ENCODE measurements at places on chromosomes 12 and 14.
A peak's percentile ranks its signal among the peaks of the same experiment; 100 is the strongest.

DNA sequence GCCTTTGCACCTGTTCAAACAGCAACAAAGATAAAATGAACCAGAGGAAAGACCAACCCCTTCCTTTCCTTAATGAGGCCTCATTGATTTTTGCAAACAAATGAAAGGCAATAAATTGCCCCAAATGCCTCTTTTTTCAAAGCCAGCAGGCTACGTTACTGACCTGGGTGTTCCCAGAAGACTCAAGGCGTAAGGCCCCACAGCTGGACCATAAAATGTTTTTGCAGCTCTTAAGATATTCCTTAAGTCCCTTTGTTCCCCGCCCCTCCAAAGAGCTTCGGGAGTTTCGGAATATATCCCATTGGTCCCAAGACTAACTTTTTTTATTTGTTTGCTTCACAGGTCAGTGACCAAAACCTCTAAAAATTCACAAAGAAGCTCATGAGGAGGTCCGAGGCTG lies 462.9 kb upstream of the PRICKLE1 start:
- DNase-seq, result no peak

DNA sequence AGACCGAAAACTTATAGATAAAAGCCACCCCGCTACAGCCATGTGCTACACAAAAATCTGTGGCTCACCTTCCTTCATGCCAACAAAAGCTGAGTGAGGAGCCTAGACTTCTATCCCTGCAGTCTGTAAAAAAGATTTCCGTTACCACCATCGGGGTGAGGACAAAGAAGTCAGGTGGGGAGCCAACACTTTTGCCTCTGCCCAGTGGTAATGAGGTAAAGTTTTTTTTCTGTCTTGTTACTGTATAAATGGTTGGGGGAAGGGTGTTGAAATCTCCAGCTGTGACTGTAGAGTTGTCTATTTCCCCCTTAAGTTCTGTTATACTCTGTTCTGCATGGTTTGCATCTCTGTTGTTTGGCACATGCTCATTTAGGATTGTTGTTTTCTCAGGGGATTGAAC lies 707.8 kb downstream of the FLRT2 start:
- DNase-seq, result no peak

- no peak for DNase-seq
Observed at GRCh38 chr14:98721061-98721460, 550.9 kb downstream of the BCL11B start.

DNA sequence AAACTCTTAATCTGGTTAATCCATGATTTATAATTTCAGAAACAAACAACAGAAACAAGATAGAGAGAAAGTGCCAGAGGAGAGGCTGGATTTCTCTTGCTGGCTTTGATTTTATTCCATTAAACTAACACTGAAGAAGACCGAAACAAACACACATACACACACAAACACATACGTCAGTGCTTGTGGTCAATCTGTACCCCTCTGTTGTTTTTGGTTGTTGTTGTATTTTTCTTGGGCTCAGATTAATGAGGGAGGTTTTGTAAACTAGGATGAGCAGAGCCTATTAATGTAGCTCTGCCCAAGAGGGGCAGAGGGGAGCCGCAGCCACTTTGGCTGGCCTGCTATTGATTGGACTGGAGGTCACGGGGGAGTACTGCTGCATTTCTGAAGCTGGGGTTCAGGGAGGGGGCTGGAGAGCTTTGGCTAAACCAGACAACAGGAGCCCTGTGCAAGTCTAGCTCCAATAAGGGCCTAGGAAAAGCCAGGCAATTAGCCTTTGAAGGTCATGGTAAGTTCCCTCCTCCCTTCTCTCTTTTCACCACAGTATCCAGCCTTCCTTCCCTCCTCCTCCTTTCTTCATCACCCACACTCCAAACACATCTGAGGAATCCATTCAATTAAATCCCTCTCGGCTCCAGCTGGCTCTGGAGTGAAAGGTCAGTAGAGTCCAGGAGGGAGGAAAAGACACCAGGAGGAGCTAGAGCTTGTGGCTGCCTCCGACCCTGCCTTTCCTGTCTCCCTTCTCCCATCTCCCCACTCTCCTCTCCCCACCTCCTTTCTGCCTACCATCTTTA lies 344.1 kb upstream of the LMO3 start:
- DNase-seq, result no peak

DNA sequence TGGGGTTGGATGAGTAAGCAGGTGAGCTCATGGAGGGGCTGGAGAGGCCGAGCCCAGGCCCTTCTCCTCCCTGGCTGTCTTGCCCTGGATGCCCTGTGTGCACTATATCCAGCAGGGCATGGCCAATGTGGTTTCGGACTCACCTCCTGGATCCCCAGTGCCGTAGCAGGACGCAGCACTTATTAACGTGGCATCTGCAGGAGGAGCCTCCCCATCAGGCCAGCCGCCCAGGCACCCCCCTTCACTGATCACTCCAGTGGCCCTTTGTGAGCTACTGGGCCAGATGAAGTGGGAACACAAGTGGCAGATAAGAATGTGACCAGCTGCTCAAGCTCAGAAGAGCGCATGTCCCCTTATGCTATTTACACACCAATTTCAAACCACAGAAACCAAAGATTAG lies 43.1 kb upstream of the DICER1 start:
- no peak for DNase-seq

DNA sequence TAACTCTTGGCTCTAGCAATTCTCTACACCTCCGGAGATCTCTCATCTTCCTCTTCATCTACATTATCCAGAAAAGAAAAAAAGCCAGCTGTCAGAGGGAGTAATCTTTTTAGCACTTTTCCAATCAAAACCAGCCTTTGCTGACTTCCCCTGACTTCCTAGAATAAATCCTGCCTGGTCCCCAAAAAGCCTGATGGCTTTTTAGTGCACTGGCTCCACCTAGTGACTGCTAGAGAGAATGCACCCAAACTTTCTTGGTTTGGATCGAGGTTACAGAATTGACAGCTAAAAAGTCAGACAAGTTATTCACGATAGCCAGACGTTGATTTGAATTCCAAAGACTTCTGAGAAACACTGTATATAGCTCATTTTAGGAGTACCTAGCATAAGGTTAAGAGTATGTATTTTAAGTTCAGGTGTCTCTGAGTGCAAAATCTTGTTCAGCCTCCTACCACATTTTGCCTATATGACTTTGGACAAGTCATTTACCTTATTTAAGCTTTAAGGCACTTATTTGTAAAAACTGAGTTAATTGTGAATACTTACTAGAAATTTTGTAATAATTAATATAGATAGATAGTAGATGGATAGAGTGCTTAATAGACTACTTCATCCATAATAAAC lies 185.7 kb upstream of the GRIN2B start:
- peak; percentile 43 for DNase-seq

GRCh38 chr14:69543341-69544115 lies 31.1 kb downstream of the CCDC177 start:
- peak; percentile 90 for DNase-seq

DNA sequence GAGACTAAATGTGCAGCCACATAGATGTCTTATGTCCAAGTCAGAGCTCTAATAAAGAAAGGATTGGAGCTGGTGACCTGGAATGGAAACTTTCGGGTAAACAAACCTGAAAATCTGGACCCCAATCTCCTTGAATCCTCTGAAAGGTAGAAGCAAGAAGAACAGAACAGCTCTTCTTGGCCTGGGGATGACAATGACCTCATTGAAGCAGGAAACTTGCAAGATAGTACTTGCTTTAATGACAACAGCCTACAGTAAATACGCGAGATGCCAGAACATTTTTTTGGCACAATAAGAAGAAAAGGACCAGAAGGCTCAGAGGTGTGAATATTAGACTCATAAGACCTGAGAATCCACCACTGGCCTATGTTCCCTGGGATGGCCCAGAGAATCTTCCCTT lies 4.1 kb upstream of the PRIMA1 start:
- no peak for DNase-seq

GRCh38 chr12:116277467-116278278 lies at the start of gene MED13L:
TSS of gene MED13L (minus strand) at chr12:116277693. CDS start at chr12:116277131, 562 bp downstream.
- DNase-seq, result peak; percentile 90

DNA sequence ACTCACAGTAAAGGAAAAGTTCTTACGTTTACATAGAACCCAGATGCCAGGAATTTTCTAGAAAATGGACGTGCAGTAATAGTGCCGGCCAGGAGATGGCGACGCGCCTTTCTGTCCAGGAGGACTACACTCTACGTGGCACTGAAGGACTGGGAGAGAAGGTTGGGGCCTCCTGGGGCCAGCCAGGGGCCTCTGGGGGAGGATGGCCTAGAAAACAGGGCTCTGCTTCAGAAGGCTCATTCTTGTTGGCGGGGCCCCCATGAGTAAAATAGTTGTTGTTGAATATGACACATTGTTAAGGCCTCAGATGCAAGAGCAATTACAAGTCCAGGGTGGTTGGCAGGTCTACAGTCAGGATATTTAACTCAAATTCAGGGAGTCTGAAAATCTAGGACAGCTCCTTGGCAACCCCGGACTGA lies 120.1 kb upstream of the MAX start:
- DNase-seq, result peak; percentile 75

- DNase-seq, result no peak
Observed at GRCh38 chr12:94033784-94034183, 114.6 kb upstream of the PLXNC1 start.

DNA sequence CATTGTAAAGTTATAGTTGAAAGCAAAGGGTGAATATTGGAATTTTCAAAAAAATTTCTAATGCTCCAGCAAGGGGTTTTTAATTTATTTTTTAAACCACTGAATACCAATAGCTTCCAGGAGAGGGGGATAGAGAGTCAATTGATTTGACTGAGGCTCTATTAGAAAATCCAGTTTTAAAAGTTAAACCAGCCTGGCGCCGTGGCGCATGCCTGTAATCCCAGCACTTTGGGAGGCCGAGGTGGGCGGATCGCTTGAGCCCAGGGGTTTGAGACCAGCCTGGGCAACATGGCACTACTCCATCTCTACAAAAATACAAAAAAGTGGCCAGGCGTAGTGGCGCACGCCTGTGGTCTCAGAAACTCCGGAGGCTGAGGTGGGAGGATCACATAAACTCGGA lies 150.1 kb downstream of the SLC38A4 start:
- peak; percentile 48 for DNase-seq

- peak; percentile 79 for DNase-seq
Observed at GRCh38 chr12:69966409-69966808, 141.4 kb downstream of the MYRFL start.

DNA sequence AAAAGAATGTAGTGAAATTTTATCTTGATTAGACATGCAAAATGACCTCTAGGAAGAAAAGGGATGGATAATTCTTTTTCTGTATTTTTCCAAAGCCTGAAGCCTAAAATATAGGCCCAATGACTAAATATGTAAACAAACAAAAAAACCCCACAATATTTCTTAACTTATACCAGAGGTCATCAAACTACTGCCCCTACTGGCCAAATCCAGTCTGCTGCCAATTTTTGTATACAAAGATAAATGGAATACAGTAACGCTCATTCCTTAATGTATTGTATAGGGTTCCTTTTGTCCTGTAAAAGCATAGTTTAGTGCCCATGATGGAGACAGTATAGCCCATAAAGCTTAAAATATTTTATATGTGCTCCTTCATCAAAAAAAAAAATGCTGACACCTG lies 145.7 kb upstream of the ALG10 start:
- no peak for DNase-seq

DNA sequence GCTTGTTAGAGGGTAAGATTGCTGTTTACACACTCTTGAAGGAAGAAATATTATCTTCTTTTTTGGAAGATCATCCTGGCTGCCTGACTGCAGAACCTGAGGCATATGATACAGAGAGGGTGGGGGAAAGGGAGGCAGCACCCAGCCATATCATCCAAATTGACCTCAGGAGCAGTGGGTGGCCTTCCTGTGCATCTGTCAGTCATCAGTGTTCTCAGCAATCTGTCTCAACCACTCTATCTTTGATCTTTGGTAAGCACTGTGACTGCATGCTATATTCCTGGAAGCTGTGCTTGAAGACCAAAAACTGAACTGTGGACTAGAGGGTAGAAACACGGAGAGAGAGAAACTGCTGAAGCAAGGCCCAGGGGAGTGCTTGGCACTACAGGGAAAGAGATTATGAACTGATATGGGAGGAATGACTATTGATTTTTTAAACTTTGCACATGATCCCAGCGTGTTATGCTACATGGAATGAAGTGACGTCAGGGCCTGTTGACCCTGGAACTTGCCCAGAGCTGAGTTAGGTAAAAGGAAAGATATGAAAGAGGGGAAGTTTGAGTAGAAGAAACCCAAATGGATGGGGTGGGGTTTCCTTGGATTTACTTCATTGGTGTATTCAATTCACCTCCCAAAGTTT lies 171.5 kb downstream of the ASCL1 start:
- DNase-seq, result no peak

DNA sequence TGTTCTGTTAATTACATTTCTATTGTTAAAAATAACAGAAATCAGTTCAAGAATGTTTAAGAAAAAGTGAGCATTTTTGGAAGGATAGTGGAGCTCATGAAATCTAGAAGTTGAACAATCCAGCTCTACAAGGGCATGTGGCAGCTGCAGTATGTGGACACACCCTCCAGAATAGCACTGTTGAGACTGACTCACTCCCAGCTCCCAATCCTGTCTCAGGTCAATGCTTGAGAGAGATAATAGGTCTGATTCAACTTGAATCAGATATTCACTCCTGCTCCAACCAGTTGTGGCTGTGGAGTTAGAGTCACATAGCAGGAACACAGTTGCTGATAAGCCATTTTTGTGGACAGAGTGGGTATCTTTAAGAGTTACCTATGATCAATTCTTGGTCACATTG lies 113.0 kb upstream of the NTF3 start:
- DNase-seq, result peak; percentile 76

DNA sequence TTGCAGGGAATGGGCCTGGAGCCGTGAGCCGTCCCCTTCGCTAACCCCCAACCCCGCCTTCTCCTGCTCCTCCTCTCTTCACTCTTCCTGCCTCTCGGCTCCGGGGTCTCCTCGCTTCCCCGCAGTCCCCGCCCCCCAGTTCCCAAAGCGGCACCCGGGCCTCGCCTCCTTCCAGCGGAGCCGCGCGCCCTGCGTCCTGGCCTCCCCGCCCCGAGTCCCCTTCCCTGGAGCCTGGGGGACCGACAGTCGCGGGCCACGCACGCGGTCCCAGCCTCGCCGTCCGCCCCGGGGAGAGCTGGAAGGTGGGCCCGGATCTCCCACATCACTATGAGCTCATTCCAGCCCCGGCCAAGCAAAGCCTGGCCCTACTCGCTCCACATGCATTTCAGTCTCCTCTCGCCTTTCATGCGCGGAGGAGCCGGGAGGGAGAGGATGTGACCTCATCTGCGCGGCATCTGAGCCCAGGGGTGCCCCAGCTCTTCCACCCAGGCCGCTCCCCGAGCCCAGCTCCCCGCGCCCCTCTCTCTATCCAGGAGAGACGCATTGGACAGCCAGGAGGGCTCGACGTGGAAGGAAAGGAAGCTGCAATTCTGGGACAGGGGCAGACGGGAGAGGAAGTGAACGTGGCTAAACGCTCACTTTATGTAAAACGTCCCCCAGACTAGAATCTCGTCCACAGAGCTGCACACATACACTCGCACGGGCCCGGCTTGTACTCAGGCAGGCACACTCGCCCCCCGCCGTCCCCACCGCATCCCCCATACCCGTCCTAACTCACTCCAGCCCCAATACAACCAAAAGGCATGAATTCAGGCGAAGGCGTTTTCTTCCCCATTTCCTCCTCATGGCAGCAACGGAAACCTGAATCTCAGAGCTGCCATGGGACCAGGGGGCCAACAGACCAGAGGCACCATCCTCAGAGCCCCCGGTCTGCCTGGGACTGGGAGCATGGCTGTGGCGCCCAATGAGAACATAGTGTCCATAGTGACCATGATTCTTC lies 108.7 kb upstream of the CCND2 start:
- DNase-seq, result peak; percentile 49
